ENCODE measurements at places on chromosomes 3 and 15.
A peak's percentile ranks its signal among the peaks of the same experiment; 100 is the strongest.

DNA sequence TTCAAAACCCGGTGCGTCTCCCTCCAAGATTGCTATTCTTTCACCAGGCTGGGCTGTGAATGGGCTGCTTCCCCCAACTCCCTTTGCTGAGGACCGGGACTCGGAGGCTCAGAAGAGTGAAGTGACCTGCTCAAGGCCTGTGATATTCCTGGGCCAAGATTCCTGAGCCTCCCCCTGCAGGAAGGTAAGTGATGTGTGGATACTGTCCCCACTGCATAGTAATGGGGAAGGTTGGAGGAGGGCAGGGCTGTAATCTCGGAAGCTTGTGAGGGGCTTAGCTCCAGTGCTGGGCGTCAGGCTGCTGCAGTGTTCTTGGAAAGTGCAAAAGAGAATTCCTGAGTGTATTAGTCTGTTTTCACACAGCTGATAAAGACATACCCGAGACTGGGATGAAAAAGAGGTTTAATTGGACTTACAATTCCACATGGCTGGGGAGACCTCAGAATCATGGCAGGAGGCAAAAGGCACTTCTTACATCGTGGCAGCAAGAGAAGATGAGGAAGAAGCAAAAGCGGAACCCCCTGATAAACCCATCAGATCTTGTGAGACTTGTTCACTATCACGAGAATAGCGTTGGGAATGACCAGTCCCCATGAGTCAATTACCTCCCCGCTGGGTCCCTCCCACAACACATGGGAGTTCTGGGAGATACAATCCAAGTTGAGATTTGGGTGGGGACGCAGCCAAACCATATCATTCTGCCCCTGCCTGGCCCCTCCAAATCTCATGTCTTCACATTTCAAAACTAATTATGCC lies 67.6 kb downstream of the EFCAB12 start:
- DNase-seq = no peak

DNA sequence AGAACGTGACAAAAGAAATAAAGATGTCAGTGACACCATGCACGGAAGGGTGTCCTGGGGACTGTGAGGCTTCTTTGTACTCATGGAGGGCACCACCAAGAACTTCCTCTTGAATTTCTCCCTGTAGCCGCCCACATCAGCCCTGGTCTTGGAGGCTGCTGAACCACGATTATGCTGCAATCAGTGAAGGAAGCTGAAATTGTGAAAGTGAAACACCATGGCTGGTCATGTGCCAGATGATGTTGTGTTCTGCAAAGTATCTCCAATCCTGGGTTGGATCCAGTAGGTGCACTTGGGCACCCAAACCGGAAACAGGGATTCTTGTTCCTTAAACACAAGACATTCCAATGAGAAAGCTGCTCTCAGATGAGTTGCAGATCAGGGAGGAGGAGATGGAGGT lies 104.4 kb upstream of the GOLGA6L6 start:
- DNase-seq = no peak

- no peak for DNase-seq
These were observed 240.3 kb downstream of the IL5RA start for GRCh38 chr3:2869905-2870304.

DNA sequence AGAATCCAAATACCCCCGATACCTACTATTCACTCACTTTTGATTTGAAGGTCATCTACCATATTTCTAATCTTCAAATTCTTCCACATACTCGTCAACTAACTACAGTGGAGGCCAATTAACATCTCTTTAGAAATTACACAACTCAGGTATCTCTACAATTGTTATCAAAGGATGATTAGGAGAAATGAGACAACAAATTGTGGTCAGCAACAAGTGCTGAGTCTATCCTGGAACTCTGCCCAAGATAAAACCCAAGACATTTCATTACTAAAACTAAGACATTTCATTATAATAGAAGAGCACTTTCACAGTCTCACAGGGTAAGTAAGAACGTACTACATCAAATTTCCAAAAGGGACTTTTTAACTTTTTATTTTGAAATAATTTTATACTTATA lies 100.0 kb downstream of the TBC1D5 start:
- no peak for DNase-seq

DNA sequence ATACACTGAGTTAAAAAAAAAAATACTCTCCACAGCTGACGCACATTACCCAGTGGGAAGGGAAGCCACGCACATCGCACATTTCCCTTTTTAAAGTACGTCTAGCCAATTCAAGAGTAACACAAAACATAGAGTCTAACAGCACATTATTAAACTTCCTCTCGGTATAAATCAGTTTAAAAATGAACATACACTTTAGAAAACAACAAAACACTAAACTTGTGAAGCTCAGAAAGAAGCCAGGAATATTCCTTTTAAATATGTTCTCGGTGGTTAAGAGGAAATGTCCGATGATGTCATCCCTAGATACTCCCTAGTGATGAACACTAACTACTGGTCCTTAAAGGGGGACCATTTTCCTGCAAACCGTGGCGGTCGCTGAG lies 721 bp downstream of the MYEF2 start:
- peak; percentile 14 for DNase-seq
